GM23248 (cell line): ENCODE measurements at places on chromosomes 3 and 15. TPM values are rescaled to one million over a fixed set of nuclear protein-coding genes. Genes with fewer than 3 reads are reported as not detected.

DNA sequence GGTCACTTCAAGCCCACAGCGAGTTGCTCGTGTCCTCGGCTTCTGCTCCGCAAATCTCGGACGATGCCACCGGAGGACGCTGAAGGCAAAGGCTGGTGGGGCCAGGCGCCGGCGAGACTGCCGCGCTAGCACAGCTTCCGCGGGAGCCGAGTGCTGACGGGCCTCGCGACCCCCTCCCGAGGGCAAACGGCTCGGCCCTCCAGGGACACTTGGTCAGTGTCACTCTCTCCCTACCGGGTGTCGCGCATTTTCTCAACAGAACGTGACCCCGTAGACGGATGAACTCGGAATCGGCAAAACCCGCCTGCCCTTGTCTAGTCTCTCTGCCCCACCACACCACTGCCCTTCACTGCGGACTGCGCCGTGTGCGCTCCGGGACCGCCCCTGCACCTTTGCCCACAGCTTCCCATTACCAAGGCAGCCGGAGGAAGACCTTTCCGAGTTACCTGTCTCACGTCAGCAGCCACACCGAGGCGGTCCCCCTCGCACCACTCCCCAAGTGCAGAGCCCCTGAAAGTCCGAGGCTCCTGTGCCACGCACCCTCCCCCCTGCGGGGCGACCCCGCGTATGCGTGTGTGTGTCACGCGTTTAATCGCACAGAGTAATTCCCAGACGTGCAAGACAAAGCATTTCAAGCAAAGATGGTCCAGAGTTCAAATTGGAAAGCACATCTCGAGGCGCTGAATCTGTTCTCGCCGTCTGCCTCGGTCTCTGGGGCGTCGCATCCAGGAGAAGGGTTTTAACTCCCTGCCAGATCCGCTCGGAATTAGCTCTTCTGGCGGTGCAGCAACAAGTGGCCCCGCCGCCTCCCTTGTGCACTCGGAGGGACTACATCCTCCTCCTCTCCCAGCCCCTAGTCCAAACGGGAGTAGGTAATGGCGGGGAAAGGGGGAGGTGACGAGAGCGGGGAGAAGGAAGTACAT, 245.0 kb upstream of the TOPAZ1 start:
- peak; percentile 58 for DNase-seq

- DNase-seq, result peak; percentile 71
Measured at GRCh38 chr3:64223791-64224745, 1.2 kb downstream of the PRICKLE2 start.

DNA sequence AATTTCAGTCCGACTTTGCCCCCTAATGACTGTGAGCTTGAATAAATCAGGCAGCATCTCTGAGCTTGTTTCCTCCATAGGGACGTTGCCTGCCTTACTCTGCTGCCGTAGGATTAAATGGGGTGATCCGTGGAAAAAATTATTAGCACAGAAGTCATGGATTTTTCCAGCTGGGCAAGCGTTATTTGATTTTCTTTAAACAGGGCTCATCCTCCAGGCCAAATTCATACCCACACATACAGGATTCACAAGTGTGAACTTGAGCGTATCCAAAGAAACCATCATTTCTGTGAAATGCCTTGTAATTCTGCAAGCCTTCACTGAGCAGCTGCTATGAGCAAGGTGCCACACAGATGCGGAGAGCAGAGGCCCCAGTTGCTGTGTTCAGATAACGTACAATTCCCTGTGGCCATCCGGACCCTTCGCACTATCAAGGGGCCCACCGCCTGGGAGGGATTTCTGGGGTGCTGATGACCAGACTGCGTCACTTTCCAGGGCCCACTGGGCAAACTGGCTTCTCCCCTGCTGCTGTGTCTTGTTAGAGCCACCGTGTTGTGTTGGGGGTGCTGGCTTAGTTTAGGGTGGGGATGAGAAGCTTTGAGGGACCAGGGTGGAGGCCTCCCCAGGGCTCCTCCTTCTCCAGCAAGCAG, 61.4 kb downstream of the MGLL start:
- DNase-seq, result no peak

DNA sequence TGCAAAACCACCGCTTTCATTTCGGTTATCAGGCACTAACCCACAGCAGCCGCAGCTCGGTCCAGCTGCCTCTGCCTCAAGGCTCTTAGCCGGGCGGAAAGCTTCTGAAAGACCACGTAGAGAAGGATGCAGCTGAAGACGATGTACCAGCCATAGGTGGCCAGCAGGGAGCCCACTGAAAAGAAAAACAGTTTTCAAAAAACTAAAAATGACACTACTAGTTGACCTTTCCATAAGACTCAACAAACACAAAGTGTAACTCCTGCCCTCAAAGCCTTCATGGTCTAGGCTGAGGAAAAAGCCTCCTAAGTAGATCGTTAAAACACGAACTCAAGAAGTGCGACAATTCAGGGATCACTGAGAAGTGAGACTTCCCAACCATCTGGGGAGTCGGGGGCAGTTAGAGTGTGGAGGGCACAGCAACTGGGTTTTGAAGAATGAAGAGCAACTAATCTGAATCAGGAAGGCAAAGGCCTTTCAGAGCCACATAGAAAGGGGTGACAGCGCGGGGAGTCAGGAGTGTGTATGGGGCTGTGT, 716 bp downstream of the SELENOS start:
- DNase-seq, result peak; percentile 82

DNA sequence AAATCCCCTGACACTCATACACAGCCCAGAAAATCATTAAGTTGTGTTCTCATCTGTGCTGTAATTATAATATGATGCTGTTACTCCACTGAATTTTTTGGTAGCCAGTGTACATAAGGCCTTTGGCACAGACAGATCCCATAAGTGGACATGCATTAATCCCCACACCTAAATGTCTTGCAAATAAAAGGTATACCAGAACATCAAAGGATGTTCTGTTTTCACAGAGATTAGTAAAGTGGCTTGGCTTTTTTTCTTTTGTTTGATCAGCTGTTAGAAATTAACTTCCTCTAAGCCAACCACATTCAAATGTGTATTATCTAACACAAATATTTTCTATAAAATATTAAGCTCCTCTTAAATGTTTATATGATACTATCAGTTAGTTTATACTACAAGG, 2.7 kb downstream of the SST start:
- no peak for DNase-seq

DNA sequence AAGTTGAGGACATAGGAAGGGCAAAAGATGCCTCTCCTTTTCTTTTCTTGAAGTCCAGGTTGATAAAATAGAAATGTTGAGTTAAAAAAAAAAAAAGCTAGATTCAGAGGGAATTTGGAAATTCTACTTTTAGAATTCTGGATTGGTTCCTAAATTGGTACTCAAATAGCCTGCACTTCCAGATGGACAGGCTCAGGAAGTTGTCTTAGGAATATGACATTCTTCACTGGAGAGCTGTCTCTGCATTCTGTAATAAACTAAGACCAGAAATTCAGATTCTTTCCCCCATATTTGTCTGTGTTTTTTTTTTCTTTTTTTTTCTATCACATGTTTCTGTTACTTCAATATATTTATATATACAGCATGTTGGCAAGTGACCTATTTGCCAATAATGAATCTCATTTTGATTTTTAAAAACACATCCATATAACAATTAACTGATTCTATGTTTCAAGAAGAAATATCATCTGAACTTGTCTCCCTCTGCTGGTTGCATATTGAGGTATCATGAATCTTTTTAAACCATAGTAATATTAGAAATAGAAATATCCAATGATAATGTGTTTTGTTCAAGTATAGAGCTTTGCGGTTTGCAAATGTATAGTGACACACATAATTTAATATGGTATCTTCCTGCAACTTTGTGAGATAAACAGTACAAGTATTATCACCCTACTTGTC, 8.5 kb upstream of the LSAMP start:
- peak; percentile 42 for DNase-seq

GRCh38 chr15:29664406-29664805, 157.9 kb downstream of the TJP1 start:
- DNase-seq, result no peak

DNA sequence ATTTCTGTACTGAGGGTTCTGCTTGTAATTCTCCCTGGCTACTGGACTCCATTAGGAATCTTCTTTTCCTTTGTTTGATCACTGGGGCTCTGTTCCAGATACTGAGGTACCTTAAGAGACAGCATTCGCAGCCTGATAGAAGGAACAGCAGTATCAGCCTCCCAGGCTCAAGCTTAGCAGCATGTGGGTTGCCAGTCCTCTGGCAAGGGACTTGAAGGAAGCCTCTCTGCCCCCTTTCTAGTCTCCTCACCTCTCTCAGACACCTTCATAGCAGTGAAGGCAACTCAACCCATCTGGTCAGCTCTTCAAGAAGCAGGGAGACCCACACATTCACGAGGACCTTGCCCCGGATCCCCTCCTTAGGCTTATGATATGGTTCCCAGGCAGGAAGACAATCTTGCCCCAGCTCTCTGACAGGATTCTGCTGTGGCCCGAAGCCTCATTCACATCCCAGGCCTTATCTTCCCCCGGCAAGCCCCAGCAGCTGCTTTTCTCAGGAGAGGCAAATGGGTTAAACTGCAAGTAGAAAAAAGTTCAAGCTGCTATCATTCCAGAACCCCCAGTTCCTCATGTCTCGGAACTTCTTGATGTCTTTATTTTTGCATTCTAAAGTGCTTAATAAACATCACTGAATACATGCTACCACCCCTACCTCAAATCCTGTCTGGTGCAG, 153.1 kb downstream of the LIPC start:
- DNase-seq, result no peak

DNA sequence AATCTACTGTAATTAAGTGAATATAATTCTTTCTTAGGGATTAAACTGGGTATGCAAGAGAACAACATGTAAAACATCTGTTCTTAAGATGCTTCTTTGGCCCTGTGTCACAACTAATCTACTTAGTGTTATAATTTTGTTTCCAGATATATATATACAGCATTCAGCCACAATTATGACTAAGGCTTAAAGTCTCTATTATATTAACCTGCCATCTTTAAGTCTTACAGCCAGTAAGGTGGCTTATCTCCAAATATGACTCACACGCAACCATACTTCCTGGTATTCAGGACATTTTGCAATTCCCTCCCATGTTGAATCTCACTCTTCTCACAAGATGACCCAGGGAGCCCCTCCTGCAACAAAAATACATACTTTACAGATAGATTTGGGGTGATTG, 6.6 kb upstream of the KBTBD8 start:
- DNase-seq, result peak; percentile 69

DNA sequence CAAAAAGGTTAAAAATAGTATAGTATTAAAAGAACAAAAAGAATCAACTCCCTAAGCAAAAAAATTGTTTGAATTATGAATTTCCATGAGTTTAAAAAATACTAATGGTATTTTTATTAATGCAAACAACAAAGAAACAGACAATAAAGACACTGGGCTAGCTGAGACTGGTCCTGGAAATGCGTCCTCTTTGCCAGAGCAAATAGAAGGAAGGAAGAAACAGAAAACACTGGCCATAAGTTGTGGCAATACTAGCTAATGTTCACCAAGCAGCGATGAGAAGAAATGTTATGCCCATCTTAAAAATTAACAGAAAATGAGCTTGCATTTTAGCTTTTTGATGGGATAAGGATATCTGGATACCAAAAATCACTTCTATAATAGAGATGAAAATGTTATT, 88.6 kb downstream of the TBL1XR1 start:
- no peak for DNase-seq

The GRAMD1C gene
- 6.0 and 6.4 TPM in 2 replicates for polyA plus RNA-seq

The CNTN6 gene
- not detected in 2 replicates for polyA plus RNA-seq

The DUOXA2 gene
- polyA plus RNA-seq, result not detected in 2 replicates

The NOP10 gene
- 425 and 426 TPM in 2 replicates for polyA plus RNA-seq

The ITIH4 gene
- not detected in 2 replicates for polyA plus RNA-seq

The CPNE4 gene
- polyA plus RNA-seq, result 0.44 and 0.95 TPM in 2 replicates
